ENCODE measurements at places on chromosomes 7 and 10. TPM values are rescaled to one million over a fixed set of nuclear protein-coding genes. Genes with fewer than 3 reads are reported as not detected.

The TNRC18 gene
- 83.3 TPM for total RNA-seq

The PON1 gene
- total RNA-seq: not detected

The OR2A5 gene
- total RNA-seq: not detected

The JAKMIP3 gene
- total RNA-seq: 0.17 TPM

The ADAM22 gene
- 1.0 TPM for total RNA-seq
